ENCODE measurements at places on chromosomes 5 and 9.

- DNase-seq: no peak
These were observed 129.4 kb upstream of the GPR151 start for GRCh38 chr5:146645342-146645741.

DNA sequence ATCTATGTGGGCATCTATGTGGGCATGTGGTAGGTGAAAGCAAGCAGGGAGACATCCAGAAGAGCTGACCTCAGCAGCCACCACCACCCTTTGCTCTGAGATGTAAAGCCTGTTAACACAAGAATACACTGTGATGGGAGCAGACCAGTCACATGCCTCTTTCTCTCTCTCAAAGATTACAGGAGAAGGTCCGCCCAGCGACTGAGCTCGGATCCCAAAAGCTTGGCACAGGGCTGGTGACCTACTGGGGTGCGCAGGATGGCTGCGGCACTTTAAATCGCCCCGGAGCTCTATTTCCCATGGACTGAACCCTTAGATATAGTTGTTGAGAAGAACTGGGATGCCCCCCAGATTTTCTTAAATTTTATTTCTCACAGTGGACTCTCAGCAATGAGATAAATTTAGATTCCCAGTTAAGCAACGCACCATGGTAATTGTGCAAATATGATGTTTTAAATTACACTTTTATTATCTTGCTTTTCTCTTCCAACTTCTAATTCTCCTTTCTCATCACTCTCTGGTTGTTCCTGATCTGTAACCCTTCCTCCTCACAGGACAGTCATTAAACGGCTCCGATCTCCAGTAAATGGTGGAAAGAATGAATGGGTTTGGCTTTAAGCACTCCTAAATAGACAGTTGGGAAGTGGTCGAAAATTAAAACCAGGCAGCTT lies 37.7 kb upstream of the ICE1 start:
- DNase-seq: no peak

- no peak for DNase-seq
These were observed 19.7 kb downstream of the SVEP1 start for GRCh38 chr9:110559869-110560268.

- no peak for DNase-seq
These were observed 92.1 kb downstream of the TLE4 start for GRCh38 chr9:79663878-79664277.

GRCh38 chr5:1368236-1368635 lies 23.3 kb upstream of the CLPTM1L start:
- DNase-seq: no peak

DNA sequence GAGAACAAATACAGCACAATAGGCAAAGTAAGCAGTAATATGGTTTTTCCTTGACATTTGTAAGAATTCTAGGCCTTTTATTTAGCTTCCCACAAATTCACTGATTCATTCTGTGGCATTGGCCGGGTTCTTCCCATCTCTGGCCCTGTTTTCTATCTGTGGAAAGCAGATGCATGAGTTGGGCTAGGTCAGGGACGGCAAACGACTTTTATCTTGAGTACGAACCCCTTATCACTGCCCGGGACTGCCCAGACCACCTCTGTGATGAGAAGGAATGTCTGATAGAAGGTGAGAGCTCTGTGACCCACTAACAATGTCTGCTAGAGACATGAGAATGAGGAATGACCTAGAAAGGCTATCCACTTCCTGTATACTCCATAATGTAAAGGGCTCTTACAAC lies 35.4 kb upstream of the ADAM19 start:
- no peak for DNase-seq

- no peak for DNase-seq
These were observed 151.6 kb downstream of the C5orf15 start for GRCh38 chr5:133816791-133817190.

DNA sequence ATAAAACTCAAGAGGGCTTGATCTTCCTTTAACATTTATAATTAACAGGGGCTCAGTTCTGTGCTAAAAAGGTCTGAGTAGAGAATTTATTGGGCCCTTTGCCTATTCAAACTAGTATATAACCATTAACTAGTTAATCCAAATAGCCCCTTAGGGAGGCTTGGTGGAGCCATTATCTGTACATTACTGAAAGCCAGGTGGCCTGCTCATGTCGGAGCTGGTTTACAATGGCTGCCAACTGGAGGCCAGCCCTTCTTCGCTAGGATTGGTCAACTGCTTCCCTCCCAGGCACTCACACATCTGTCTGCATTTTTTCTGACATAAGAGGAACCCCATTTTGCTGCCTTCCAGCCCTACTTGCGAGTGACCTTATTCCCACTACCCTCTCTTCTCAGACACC lies 30.4 kb upstream of the NDFIP1 start:
- no peak for DNase-seq

DNA sequence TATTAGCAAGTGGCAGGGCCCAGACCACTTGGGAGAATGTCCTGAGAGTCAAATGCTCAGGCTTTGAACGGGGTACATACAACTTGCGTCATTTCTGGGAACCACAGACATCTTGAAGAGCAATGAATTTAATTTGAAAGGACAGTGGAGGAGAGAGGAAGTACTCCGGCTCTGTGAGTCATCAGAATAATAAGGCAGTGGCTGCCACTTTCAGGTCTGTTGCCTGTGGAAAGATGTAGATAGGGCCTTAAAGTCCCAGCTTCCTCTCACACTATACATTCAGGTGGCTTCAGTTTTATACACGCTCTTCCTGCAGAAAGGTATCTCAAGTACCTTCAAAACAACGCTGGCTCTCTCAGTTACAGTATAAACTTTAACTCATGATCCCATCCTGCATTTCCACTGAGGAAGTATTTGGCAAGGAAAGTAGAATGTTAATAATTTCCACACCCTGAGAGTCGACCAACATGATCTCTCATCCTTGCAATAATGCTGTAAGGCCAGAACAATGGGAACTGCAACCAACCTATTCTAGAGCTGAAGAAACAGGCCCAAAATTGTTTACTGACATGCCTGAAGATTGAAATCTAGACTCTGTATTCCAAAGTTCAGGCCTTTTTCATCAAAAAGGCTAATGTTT lies 6.8 kb upstream of the PRUNE2 start:
- DNase-seq: no peak

DNA sequence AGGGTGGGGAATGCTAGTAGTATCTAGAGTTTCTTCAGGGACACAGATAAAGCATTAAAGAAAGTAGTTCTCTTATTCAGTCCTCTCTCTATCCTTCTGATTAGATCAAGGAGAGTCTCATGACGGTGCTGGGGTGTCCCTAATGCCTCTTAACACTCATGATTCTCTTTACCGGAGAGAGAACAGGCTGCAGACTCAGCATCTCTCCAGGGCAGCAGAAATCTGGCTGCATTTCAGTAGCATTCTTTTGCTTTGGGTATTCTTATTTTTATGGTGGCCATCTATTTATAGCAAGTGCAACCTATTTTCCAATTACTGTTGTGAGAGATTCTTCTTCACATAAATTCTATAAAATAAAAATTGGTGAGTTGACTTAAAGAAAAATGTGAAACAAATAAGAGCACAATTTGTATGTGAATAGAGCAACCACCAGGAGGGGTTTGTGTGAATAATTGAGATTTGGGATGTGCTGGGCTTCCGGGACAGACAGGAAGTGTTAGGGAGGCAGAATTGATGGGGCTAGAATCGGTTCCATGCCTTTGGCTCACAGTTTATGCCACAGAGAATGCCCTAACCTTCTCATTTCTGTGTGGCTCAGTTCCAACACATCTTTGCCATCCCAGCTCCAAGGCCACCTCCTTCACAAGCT lies 23.8 kb upstream of the BOD1 start:
- DNase-seq: no peak

- no peak for DNase-seq
These were observed 8.8 kb downstream of the SPRY4 start for GRCh38 chr5:142316051-142316450.

DNA sequence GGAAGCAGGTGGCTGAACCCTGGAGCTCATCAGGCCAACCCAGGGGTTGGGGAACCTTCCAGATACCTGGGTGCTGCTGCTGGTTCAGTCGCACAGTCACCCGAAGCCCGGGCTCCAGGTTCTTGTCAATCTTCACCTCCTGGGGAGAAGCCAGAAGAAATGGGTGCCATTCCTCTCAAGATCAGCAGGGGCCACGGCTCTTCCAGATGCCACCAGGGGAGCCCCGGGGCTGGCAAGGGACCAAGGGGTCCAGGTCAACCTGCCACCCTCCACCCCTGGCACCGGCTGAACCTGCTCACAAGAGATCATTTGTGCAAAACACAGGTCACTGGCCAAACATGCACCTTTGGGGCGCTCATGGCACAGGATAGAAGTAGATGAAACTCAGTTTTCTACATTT lies 4.7 kb downstream of the SPOUT1 start:
- no peak for DNase-seq

GRCh38 chr5:1706428-1706827 lies 93.2 kb downstream of the MRPL36 start:
- DNase-seq: no peak

GRCh38 chr9:122821278-122821943 lies 7.0 kb downstream of the PDCL start:
- DNase-seq: no peak

- no peak for DNase-seq
These were observed 42.1 kb downstream of the LOX start for GRCh38 chr5:122035913-122036312.

- DNase-seq: no peak
These were observed 134.0 kb downstream of the YIPF5 start for GRCh38 chr5:144036476-144036875.

- DNase-seq: no peak
These were observed 267.7 kb downstream of the ADAMTS6 start for GRCh38 chr5:65213921-65214525.

GRCh38 chr9:122394265-122395125 lies 23.7 kb downstream of the PTGS1 start:
- peak; percentile 26 for DNase-seq

DNA sequence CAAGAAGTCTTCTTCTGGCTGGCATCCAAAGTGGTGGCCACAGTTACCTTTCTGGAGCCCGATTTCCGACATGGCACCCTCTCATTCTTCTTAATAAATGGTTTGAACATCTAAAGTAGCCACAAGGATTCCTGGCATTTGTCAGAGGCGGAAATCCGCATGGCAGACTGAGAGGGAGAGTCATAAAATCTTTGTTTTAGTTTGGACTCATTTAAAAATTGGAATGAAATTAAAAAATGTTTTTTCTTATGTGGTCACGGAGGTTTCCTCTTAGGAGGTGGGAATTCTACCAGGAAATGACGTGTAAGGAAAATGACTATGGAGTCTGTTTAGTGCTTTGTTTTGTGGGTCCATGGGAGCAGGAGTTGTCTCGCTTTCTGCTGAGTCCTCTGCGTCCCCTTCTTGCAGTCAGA lies 133.0 kb upstream of the PTCH1 start:
- DNase-seq: no peak

DNA sequence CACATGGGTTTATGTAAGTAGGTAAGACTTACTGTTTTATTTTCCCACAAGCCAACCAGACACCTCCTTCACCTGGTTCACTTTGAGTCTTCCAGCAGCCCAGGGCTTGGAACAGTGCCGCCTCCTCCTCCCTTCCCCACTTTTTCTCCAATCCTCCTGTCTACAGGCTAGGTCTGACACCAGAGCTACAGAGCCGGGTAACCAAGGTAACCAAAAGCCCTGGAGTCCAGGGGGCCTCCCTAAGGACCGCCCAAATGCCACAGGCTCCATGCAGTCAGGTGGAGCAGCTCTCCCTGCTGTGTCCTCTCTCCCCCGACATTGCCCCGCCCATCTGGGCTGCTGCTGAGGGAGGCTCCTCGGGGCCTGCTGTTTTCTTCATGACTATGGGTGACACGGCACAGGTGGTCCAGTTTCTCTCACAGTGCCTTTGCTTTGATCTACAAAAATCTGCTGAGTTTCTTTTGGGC lies 138.0 kb upstream of the EFNA5 start:
- DNase-seq: no peak

DNA sequence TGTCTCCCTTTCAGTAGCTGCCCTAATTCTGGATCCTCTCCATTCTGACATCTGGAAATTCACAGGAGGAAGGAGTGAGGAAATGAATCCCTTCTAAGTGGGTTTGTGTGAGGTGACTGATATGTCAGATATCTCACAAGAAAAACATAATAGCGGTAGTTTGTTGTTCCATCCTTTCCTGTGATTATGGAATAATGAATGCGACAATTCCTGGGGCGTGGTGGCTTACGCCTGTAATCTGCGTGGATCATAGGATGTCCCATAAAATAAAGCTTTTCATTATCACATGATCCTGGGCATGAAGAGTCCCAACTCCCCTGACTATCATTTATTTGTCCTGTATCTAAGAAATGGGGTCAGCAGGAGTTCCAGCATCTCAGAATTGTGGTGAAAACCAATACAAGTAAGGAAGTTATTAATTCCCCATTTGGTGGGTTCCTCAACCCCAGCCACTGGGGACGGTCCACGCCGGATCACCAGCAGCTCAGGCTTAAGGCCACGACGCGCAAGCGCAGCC lies 375 bp upstream of the C5orf24 start:
- DNase-seq: no peak

DNA sequence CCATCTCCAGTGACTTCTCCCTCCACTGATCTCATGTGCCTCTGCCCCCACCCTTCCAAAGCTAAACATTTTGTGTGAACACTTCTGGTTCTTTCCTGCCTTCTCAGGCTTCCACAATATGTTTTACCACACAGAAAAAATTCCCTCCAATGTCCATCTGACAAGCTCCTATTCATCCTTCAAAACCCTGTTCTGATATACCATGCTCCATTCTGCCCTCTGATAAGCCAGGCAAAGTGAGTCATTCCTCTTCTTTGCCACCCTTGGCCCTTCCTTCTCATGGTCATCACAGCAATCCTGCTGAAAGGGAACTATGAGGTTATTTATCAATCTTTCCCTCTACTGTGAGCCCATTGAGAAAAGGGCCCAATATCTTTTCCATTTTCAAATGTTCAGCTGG lies 97.6 kb downstream of the BARX1 start:
- DNase-seq: no peak

GRCh38 chr5:76818844-76819831 lies at the start of gene F2RL1:
F2RL1 (plus strand) TSS chr5:76819030; CDS start chr5:76819183, 153 bp downstream.
- DNase-seq: peak; percentile 4

DNA sequence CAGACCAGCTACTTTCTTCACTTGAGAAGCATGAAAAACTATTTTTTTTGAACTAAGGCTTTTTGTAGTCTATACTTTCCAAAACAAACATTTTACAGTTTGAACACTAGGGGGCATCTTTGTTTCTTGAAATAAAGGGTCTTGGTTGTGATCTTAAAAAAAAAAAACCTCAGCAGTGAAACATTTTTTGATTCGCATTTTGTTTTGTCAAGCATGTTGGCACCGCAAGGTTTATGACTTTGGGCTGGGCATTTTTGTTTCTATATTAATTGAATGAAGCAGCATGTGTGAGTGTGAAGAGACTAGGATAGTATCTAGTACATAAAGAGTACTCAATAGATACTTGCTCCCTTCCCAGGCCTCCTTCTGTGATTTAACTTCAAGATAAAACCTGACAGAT lies 31.6 kb upstream of the ACOT12 start:
- no peak for DNase-seq

GRCh38 chr9:113957821-113958341 lies 81.8 kb downstream of the ZNF618 start:
- DNase-seq: no peak

DNA sequence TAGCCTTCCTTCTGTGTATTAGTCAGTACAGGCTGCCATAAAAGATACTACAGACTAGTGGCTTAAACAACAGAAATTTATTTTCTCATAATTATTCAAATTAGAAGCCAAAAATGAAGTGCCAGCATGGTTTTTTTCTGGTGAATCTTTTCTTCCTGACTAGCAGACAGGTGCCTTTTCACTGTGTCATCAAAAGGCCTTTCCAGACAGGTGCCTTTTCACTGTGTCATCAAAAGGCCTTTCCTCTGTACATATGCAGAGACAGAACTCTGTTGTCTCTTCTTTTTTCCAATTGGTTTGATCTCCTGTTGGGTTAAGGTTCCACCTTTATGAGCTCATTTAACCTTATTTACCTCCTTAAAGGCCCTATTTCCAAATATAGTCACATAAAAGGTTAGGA lies 599.9 kb downstream of the ISL1 start:
- no peak for DNase-seq
